ENCODE measurements at places on chromosomes 1 and 21. TPM values are rescaled to one million over a fixed set of nuclear protein-coding genes. Genes with fewer than 3 reads are reported as not detected.

WNT3A gene
- polyA plus RNA-seq, result not detected

ZNF593 gene
- 40.3 TPM for polyA plus RNA-seq

PEF1 gene
- polyA plus RNA-seq, result 97.8 TPM

CREB3L4 gene
- polyA plus RNA-seq, result 0.90 TPM

RHEX gene
- polyA plus RNA-seq, result not detected

GJA9 gene
- not detected for polyA plus RNA-seq

PADI6 gene
- 0.14 TPM for polyA plus RNA-seq

DNA sequence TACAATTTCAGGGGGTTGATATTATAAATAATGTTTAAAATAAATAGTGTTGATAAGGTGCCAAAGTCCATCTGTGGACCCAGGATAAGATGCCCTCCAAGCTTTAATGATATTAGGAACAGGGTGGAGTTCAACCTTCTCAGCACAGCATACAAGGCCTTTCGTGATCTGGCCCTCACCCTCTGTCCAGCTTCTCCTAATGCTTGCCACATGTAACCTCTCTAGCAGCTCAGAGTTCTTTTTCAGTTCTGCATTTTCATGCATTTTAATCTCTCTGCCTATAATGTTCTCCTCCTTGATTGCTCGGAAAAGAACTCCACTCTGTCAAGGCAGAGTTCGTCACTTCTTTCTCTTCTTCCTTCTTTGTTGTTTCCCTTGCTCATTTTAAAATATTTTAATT is 21.4 kb upstream of the SMAP2 start:
- no peak for DNase-seq
- no peaks in the 10 kb centered on the region for H3K36me3 ChIP-seq
- no peak overlapping the region for H3K4me3 ChIP-seq
- H3K27me3 ChIP-seq, result no peaks in the 10 kb centered on the region

GRCh38 chr21:45747802-45748445 is 104.4 kb downstream of the PCBP3 start:
- H3K27ac ChIP-seq, result no peak overlapping the region
- DNase-seq, result no peak
- no peaks in the 10 kb centered on the region for H3K27me3 ChIP-seq
- no peak overlapping the region for H3K4me3 ChIP-seq
- H3K4me1 ChIP-seq, result no peaks in the 10 kb centered on the region

DNA sequence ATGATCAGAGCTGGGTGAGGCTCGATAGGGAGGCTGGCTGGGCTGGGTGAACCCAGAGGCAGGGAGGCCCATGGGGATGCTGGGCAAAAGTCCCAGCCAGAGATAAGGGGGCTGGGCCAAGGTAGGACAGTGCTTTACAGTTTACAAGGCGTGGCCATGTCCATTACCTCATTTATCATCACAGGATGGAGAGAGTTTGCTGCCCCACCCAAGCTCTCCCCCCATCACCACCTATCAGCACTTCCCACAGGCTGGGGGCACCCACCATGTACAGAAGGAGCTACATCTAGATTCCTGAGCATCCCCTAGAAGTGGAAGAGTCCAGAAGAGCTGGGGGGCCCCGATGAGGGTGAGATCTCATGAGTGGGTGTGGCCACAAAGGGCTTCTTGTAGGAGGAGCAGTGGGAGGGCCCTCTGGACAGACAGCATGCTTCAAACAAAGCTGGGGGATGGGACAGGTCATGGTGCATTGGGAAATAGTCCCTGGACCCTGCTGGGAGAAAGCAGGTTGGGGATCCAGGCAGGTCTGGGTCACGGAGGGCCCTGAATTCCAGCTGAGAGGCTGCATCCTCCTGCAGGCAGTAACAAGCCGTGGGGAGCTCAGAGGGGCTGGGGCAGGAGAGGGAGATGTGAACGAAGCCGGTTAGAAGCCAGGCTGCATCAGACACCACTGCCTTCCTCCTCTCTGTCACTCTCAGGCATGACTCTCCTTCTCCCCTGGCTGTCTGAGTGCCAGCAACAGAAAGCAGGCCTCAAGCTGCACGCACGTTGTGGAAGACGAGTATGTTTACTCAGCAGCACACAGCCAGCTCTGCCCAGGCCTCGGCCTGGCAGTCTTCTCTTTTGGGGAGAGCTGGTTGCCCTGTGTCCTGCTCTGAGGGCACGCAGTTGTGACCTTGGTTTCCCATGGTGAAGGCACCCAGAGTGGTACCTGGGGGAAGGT is 202.3 kb downstream of the HIVEP3 start:
- peaks cover 4% of the 10 kb centered on the region for H3K4me1 ChIP-seq
- H3K27me3 ChIP-seq, result no peaks in the 10 kb centered on the region
- H3K36me3 ChIP-seq, result no peaks in the 10 kb centered on the region

DNA sequence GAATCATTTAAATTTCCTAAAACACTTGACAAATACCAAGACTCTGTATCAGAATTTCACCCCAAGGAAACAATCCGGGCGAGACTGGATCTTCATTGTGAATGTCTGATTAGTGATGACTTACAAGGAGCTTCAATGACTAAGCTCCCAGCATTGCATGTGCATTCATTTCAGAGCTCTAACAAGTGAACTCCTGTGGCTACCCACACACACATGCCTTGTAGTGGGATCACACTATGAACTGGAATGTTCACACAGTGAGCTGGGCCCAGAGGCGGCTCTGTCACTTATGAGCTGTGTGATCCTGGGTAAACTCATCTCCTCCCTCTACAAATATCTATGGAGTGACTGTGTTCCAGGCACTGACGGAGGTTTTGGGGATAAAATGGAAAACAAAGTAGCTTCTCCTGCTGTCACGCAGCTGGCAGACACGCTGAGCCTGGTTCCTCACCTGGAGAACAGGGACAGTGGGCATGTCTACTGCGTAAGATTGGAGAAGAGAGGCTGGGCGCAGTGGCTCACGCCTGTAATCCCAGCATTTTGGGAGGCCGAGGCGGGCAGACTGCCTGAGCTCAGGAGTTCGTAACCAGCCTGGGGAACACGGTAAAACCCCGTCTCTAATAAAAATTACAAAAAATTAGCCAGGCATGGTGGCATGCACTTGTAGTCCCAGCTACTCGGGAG is 56.9 kb downstream of the CLSTN1 start:
- H3K27ac ChIP-seq, result no peak overlapping the region
- H3K36me3 ChIP-seq, result peaks cover 14% of the 10 kb centered on the region
- no peaks in the 10 kb centered on the region for H3K4me1 ChIP-seq
- H3K27me3 ChIP-seq, result no peaks in the 10 kb centered on the region
- no peak for DNase-seq

DNA sequence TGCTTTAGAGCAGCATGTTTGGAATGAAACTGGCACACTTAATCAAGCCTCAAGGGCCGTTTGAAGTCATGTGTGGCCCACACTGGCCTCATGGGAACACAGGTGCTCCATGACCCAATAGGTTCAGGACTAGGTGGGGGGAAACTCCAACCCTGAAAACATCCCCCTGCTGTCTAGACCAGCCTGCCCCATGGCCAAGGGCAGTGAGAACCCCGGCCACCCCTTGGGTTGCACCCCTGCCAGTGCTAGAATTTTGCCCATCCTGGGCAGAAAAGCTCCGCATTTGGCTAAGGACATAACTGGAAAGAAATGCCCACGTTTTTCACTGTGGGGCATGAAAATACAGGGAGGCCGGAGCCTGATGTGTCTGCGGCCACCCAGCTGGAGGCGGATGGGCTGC is 6.1 kb upstream of the PTGER3 start:
- H3K36me3 ChIP-seq, result peaks cover 15% of the 10 kb centered on the region
- H3K27me3 ChIP-seq, result peaks cover 6% of the 10 kb centered on the region
- no peak overlapping the region for H3K4me3 ChIP-seq
- DNase-seq, result no peak
- no peaks in the 10 kb centered on the region for H3K4me1 ChIP-seq

- no peak overlapping the region for H3K4me3 ChIP-seq
- no peaks in the 10 kb centered on the region for H3K4me1 ChIP-seq
- no peak overlapping the region for H3K27ac ChIP-seq
- DNase-seq, result no peak
- no peaks in the 10 kb centered on the region for H3K27me3 ChIP-seq
Measured at GRCh38 chr1:63973005-63973419, 199.2 kb downstream of the ROR1 start.

DNA sequence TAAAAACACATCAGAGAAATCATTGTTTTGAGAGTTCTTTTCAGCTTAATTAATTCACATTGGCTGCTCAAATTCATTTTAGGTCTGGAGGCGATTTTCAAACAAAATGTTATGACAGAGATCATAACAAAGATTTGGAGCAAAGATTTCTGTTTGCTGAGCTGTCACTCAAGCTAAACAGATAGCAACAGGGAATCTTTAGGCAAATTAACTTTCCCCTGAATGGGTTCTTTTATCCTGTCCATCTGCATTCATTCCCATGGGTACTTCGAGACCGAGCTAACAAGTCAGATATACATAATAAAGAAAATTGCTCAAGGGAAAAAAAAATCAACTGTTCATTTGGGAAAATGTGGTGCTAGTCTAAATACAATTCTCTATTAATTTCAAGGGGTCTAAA is 30.2 kb upstream of the CA6 start:
- no peak for DNase-seq
- no peaks in the 10 kb centered on the region for H3K4me1 ChIP-seq
- peaks cover 2% of the 10 kb centered on the region for H3K27me3 ChIP-seq
- H3K4me3 ChIP-seq, result no peak overlapping the region
- H3K27ac ChIP-seq, result no peak overlapping the region

Measured in CD4-positive, CD25-positive, alpha-beta regulatory T cell (primary cell).